SJSA1 (cell line): ENCODE measurements at places on chromosomes 12 and 14.

DNA sequence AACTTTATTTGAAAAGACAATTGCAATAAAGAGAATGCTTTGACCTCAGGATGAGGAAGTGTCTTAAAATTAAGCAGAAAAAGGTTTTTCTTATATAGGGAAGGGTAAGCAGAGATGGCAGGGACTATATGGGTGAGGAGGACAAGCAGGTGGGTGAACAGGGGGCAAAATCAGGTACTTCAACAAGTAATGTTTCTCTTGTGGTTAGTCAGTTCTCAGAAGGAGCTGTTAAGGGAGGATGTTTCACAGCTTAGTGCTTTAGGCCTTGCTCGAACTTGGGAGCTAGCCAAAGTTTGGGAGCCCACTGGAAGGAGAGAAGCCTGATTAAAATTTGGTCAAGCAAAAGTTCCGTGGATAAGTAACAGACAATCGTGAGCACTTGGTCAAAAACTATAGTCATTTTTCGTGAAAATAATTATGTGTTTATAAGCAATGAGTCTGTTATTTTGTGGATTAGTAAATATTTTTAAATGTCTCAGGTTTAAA is 364.2 kb upstream of the TMPO start:
- no peak for DNase-seq

DNA sequence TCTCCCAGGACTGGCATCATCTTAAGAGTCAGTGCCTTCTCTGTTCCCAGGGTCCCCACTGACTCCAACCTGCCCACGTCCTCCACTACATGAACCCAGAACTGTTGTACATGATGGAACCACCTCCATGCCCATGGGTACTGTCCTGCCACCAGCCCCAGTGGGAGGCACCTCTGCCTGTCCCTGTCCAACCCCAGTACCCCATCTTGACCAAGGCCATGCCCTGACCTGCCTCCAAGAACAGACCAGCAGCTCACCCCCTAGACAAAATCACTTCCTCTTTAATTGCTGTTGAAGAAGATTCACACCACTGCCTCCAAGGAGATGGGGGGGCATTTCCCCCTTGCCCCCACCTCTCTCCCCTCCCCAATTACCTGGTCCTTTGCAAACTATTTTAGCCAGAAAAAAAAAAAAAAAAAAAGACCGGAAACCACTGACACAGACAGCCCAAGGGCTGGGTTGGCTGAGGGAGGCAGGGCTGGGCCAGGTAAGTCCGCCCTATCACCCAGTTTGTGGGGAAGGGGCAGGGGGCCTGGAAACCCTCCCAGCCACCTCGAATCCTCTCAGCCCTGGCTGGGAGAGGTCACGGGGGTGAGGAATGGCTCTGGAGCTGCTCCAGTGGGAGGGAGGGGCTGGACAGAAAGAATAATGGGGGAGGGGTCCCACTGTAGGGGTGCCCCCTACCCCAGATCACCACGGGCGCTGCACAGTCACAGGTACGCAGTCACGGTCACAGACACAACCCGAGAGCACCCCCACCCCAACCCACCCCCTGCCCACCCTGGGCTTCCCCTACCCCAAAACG is 13.4 kb downstream of the AGAP2 start:
- no peak for DNase-seq

DNA sequence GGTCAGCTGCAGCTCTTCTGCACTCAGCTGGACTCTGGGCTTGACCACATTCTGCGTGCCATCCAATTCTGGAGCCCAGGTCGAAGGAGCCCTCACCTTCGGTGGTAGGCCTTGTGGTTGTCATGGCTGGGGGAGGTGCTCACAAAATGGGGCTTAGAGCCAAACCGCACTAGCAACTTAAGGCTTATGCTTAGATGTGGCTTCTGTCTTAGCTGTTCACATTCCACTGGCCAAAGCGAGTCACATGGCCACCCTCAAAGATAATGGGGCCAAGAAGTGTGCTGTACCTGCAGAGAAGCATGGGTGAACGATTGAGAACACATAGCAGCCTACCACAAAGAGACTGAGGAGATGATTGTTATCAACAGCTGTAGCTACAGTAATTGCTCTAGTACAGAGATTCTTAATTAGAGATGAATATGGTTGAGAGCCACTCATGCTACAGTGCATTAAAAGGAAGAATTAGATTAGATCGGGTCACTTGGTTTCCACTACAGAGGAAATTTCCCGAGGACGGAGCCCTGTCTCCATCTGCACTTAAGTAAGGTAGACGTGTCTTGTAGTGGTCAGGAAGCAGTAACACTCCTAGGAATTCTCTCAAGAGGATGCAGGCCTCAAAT is 334.6 kb upstream of the FKBP4 start:
- no peak for DNase-seq

GRCh38 chr12:131527092-131527491 is 183.8 kb upstream of the SFSWAP start:
- DNase-seq: no peak

DNA sequence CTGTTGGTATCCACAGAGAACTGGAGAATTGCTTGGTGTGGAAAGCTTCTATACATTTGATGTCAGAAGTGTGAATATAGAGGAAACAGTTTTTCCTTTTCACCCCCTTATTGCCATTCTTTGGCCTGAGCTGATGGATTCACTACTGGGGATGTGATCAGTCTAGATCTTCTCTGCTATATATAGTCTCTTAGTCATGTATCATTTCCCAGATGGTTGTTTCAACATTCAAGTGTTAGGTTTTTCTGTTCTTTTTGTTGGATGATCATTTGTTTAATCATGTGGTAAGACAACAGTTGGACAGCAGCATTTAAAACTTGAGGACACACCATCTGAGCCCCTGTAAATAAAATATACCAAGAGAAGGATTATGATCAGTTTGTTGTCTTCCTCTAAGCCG is 29.6 kb downstream of the TMX1 start:
- no peak for DNase-seq
